Renal cortex interstitium (tissue), 15 donors: ENCODE measurements at places on chromosomes 1 and 21.

DNA sequence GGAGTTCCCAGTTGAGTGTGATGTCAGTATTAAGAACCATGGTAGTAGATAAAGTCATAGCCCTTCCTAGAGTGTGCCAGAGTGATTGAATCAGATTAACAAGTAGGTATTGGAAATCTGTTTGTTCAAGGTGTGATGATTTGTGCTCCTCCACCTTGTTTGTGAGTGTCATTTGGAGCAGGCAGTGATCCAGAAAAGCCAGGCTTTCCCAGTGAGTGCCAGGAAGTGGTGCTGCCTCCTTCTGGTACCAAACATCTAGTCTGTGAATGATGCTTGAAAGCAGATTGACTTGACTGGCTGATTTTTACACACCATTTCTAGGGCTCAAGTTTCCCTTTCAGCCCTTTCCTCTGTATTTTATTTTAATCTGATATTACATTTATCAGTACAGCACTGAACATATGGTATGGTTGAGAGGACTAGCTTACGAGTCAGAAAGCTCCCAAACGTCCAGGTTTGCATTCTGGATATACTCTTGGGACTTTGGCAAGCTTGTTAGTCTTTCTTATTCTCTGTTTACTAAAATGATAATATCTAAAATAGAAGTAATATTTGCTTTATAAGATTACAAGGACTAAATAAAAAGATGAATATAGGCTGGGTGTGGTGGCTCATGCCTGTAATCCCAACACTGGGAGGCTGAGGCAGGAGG lies 100.7 kb downstream of the PATJ start:
- DNase-seq: no peak

DNA sequence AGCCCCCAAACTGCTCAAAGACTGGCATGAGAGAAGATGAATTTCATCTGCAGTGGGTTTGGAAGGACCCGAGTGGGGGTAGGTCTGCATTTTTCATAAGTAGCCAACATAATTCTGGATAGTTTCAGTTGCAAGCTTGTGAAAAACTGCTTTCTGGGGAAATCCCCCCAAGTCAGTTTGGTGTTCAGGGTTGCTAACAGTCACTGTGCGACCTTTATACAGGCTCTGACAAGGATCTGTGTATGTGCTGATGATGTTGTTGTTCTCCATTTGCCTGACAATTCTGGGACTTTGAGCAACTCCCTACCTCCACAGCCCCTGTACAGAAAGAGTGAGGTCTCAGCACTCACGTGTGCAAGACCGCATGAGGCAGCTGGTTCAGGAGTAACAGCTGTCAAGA lies 87.9 kb downstream of the SUSD4 start:
- DNase-seq: no peak

DNA sequence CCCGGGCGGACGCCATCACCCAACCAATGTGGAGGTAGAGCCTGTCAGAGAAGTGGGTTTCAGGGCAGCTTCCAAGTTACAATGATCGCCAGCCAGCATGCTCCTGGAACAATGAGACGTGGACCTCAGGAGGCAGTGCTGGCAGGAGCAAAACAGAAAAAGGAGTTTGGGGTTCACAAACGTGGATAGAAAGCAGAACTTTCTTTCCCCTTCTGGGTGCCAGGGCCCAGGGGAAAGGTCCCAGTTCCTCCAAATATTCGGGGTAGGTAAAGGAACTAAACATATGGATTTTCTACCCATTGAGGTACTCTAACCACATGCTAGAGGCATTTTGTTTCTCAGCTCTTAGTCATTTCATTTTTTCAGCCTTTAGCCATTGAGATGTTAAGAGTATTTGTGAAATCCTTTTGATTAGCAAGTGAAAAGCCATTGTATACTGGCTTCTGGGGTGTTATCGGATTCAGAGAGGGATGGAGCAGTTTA lies 488.4 kb upstream of the ADGRL2 start:
- DNase-seq: no peak

DNA sequence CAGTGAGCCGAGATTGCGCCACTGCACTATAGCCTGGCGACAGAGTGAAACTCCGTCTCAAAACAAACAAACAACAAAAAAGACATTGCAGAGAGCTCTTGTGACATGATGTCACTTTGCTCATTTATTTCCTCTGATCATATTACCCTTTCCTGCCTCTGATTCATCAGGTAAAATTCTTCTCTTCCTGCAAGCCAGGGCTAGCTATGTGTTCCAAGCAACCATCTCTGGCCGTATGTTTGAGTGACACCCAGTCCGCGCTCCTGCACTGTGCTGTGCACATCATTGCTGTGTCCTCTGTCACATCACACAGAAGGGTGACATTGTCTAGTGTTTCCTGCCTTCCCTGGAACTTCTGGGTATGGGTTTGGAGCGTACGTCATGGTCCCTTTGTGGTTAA lies 251.3 kb downstream of the PCP4 start:
- DNase-seq: no peak

DNA sequence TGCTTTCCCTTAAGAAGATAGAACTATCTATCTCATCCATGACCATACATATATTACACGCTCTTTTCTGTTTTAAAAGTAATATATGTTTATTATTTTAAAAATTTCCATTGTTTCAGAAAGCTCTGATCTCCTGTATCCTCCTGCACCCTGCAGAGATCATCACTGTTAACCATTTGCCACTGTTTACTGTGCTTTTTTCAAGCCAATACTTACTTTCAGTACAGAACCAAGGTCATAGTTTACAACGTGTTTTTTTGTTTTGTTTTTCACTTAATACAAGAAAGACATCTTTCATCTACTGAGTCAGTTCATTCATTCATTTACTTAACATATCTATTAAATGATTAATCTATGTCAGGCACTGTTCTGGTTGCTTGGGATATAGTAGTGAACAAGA lies 10.2 kb downstream of the SESN2 start:
- no peak for DNase-seq

DNA sequence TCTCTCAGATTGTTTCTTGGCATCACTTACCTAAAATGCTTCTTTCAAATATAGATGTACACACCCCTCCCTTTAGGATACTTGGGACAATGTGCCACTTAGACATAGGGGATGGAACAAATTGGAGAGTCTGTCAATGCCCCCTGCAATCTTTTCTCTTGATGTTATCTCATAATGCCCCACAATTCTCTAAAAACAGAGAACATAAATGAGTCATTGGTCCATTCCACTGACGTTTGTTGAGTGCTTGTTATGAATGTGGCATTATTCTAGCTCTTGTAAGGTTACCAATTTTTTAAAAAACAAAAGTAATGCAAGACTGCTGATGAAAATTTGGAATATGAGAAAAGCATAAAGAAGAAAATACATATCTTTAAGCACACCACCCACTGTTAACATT lies 5.6 kb upstream of the SMIM11 start:
- no peak for DNase-seq

GRCh38 chr1:185348296-185348695 lies 31.3 kb upstream of the IVNS1ABP start:
- DNase-seq: no peak

DNA sequence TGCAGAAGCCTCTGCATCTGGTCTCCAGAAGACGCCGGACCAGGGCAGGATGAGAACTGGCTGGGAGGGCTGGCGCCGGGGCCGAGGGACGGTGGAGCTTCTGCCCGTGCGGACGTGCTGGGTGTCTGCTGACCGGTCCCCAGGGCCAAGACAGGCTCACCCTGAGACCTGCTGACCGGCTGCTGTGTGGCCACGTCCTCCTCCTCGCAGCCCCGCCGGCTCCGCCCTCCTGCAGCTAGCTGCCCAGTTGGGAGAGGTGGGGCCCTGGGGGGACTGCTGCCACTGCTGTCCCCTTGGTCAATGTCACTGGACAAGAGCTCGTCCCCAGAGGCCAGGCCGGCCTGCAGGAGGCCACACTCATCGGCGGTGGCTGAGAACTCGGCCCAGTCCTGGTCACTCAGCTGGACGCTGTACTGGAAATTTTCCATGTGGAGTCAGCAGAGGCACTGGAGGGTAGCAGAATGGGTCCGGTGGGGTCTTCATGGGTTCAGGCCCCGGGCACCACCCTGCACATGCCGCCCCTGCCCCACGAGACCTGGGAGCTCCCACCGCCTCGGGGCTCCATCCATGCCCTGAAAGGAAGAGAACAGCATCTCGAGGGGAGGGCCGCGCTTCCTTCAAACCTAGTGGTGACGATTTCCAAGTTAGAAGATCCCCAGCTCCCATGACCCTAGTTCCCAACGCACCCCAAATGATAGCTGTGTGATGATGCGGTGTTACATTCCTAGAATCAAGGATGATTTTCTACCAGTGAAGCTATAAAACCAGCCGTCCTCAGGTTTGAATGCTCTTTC lies 1.1 kb downstream of the PERM1 start:
- DNase-seq: no peak

- DNase-seq: no peak
Observed at GRCh38 chr1:216830424-216831210, 107.4 kb upstream of the ESRRG start.

DNA sequence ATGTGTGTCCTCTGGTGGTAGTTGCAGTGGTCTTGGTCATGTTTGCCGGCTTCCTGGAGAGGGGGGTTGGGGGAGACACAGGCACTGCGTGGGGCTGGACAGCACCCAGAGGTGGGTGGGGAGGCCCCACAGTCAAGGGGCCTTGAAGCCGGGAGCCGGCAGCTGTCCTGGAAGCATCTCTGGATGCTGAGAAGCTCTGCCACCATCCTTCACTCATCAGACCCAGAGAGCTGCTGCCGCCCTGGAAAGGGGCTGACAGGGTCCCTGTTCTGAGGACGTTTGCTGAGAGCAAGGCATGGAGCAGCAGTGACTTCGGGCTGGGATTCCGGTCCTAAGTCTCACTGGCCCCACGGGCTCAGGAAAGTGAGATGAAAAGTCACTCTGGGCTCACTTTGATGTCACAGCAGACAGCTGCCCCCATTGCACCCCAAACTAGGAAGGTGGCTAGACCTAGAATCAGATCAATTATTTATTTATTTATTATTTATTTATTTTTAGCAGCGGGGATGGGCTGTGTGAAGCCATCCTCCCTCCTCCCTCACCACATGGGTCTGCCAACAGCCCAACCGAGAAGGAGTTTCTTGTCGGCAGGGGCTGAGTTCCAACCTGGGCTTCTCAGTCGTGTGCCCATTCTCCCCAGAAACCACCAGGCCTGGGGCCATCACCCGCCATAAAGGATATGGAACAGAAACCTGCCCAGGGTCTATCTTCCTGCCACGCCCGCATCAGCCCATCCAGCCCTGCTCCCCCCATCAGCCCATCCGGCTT lies 547.4 kb downstream of the PTPRU start:
- no peak for DNase-seq

GRCh38 chr1:66285618-66286270 lies 248.2 kb upstream of the SGIP1 start:
- no peak for DNase-seq

DNA sequence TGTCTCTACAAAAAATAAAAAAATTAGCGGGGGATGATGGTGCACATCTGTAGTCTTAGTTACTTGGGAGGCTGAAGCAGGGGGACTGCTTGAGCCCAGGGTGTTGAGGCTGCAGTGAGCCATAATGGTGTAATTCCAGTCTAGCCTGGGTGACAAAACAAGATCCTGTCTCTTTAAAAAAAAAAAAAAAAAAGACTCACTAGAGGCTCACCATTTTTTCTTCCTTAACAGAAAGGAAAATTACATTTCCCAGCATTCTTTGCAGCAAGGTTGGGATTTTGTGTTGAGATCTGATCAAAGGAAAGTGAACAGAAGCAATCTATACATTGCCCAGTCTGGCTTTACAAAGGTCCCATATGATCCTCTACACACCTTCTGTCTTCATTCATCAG lies 21.5 kb downstream of the GFI1 start:
- no peak for DNase-seq

DNA sequence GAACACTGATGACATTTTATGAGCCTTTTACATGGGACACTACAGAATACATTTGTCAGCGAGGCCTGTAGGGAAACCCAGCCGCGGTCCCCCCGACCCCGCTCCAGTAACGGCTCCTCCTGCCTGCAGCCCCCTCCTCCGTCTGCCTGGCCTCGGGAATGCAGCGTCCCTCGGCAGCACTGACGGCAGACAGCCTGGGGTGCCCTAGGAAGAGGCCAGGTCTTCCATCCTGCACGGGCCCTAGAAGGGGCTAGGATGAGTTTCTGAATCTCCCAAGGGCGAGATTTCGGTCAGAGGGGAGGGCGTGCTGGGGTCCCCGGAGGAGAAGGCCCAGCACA lies 8.4 kb downstream of the SAMD11 start:
- DNase-seq: no peak

- DNase-seq: no peak
Observed at GRCh38 chr1:212073490-212073889, 37.9 kb downstream of the DTL start.

GRCh38 chr1:84683508-84683907 lies 6.8 kb downstream of the SSX2IP start:
- no peak for DNase-seq

DNA sequence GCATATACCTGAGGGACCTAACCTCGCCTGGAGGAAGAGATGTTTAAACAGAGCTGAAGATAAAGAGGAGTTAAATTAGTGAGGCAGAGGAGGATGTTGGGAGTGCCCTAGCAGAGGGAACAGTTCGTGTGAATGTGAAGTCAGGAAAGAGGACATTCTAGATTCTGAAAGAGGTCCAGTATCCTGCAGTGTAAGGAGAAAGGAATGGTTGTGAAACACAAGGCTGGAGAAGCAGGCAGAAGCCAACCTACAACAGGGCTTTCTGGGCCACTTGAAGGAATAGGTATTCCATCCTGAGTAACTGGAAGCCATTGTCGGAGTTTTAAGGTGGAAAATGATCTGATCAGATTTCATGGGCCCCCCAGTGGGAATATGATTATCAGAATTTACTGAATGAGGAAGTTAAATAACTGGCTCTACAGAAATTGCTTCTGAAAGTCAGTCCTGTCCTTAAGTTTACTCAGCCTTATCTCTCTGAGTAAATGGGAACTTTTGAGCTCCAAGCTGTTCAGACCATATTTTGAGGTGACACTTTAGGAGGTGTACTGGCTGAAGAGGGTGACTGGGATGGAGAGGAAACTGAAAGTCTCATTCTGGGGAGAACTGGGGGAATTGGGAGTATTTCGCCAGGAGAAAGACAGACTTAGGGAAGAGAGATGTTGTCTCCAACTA lies 24.4 kb upstream of the FAAH start:
- no peak for DNase-seq

DNA sequence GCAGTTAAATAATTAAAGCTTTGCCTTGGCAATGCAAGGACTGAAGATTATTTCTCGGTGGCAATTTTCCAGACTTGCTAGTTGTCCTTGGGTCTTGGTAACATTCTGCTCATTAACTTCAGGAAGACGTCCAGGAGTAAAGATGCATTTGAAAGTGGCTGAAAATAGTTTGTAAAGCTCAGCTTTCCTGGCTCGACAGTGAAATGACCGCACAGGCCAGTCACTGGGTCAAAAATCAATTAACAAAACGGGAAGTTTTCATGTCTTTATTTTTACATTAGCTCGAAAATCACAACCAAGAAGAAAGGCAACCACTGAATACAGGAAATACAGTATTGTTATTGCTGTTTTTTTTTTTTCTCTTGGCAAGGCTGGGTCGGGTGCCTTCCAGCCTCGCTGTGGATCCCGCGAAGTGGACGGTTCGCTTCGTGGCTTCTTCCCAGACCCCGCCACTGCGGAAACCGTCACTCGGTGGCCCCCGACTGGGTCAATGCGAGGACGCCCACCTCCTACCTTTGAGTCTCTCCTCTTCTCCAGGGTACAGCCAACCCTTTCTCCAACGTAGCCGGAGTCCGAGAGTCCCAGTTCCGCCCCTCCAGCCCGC lies 479 bp upstream of the SNX7 start:
- no peak for DNase-seq

- DNase-seq: no peak
Observed at GRCh38 chr1:118317842-118318614, 133.0 kb upstream of the SPAG17 start.
